ENCODE measurements at places on chromosomes 12 and 14. TPM values are rescaled to one million over a fixed set of nuclear protein-coding genes. Genes with fewer than 3 reads are reported as not detected.

RPS6KA5 gene
- 2.0 TPM for total RNA-seq

KLRG1 gene
- total RNA-seq = 1.0 TPM

G2E3 gene
- 14.7 TPM for total RNA-seq

WNT1 gene
- total RNA-seq = not detected

CCDC60 gene
- total RNA-seq = not detected

- peaks cover 4% of the 10 kb centered on the region for H3K4me1 ChIP-seq
- peak; percentile 41 for DNase-seq
- H3K4me3 ChIP-seq = no peak overlapping the region
- H3K36me3 ChIP-seq = peaks cover 12% of the 10 kb centered on the region
- H3K27ac ChIP-seq = no peak overlapping the region
- H3K27me3 ChIP-seq = peaks cover 17% of the 10 kb centered on the region
Measured at GRCh38 chr12:49098035-49098451, 3.4 kb upstream of the DHH start.

GRCh38 chr12:53472056-53472582, 20.2 kb downstream of the PCBP2 start:
- DNase-seq = no peak
- peaks cover 20% of the 10 kb centered on the region for H3K36me3 ChIP-seq
- H3K4me1 ChIP-seq = peaks cover 4% of the 10 kb centered on the region
- no peaks in the 10 kb centered on the region for H3K27me3 ChIP-seq
- no peak overlapping the region for H3K27ac ChIP-seq

DNA sequence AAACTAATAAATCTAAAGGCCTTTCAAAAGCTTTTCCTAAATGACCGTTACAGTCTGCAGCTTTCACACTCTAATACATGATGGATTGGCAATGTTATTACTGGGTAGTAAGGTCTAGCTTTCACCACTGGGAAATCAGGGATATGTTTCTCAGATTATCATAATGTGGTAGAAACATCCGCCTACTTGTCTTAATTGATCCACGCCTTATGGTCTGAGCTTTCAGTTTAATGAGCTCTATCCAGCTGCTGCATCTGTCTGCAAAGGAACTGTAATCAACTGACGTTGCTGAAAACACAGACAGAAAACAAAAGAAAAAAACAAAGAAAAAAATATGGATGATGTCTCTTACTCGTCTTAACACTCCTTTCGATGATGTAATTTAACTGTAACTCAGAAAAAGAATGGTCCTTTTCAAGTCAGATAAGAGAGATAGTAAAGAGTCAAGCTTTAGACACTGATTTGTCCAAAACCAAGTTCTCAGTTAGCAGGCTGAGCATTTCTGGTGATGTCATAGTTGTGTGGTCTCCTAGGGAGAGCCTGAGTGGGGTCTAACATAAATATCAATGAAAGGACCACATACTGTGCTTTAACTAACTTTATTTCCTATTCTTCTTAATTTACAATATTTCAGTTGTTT, 85.9 kb downstream of the C2CD5 start:
- no peaks in the 10 kb centered on the region for H3K4me1 ChIP-seq
- no peaks in the 10 kb centered on the region for H3K36me3 ChIP-seq
- DNase-seq = no peak
- H3K27me3 ChIP-seq = no peaks in the 10 kb centered on the region

DNA sequence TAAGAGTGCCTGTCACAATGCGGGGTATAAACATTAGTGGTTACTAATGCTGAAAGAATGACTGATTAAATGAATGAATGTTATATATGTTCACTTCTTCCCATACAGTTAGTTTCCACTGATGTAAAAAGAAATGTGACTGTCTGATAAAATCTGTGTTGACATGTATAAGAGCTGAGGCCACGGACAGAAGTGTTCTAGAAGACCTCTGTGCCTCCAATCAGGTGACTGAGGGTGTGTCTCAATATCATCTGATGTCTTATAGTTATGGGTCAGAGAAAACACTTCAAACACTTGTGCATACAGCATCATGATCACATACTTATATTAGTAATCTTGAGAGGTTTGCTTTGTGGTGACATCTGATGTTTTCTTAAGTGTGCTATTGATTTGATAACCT, 183.4 kb downstream of the TTC7B start:
- H3K27ac ChIP-seq = no peak overlapping the region
- no peaks in the 10 kb centered on the region for H3K27me3 ChIP-seq
- no peaks in the 10 kb centered on the region for H3K4me1 ChIP-seq
- H3K36me3 ChIP-seq = no peaks in the 10 kb centered on the region
- H3K4me3 ChIP-seq = no peak overlapping the region

DNA sequence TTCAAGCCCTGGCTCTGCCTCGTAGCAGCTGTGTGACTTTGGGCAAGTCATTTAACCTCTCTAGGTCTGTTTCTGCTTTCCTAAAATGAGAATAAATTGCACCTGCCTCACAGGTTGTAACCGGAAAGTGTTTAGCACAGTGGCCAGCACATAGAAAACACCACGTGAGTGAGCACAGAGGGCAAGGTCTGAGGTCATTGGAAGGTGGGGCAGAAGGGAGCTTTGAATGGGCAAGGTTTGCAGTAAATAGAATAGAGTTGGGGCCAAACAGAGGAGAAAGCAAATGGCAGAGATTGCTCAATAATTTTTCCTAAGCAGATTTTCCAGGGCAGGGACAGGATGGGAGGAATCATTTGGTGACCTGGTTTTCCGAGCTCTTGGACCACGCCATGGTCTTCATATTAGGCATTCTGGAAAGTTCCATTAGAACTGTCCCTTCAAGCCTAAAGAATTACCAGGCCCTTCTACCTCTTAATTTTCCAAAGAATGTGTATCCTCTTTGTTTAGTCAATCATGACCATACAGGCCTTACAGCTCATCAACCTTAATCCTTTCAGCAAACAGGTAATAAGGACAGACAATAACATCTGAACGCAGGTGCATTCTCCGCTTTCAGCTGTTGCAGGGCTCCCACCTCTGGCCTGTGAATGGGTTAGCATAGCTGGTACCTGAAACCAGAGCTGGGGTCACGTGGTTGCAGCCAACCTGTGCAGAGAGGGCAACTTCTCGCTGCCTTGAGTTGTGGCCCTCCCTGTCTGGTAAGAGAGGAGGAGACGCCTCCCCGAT, 53.8 kb downstream of the VWF start:
- H3K36me3 ChIP-seq = no peaks in the 10 kb centered on the region
- no peaks in the 10 kb centered on the region for H3K27me3 ChIP-seq
- H3K4me1 ChIP-seq = peaks cover 20% of the 10 kb centered on the region
- H3K4me3 ChIP-seq = no peak overlapping the region

GRCh38 chr12:62966990-62967506, 32.1 kb upstream of the PPM1H start:
- H3K27ac ChIP-seq = no peak overlapping the region
- H3K4me1 ChIP-seq = no peaks in the 10 kb centered on the region
- H3K36me3 ChIP-seq = no peaks in the 10 kb centered on the region
- no peaks in the 10 kb centered on the region for H3K27me3 ChIP-seq

- peak; percentile 68 for DNase-seq
- H3K4me1 ChIP-seq = peaks cover 12% of the 10 kb centered on the region
- H3K36me3 ChIP-seq = no peaks in the 10 kb centered on the region
Measured at GRCh38 chr12:47024463-47024862, 55.0 kb upstream of the PCED1B start.

GRCh38 chr14:94100847-94101246, 9.7 kb upstream of the IFI27 start:
- DNase-seq = peak; percentile 56
- peaks cover 7% of the 10 kb centered on the region for H3K4me1 ChIP-seq
- no peak overlapping the region for H3K27ac ChIP-seq

GRCh38 chr14:102518063-102518648, 8.6 kb upstream of the ANKRD9 start:
- H3K4me1 ChIP-seq = no peaks in the 10 kb centered on the region
- H3K36me3 ChIP-seq = no peaks in the 10 kb centered on the region
- H3K27me3 ChIP-seq = no peaks in the 10 kb centered on the region
- H3K4me3 ChIP-seq = no peak overlapping the region
- no peak overlapping the region for H3K27ac ChIP-seq
- DNase-seq = no peak

DNA sequence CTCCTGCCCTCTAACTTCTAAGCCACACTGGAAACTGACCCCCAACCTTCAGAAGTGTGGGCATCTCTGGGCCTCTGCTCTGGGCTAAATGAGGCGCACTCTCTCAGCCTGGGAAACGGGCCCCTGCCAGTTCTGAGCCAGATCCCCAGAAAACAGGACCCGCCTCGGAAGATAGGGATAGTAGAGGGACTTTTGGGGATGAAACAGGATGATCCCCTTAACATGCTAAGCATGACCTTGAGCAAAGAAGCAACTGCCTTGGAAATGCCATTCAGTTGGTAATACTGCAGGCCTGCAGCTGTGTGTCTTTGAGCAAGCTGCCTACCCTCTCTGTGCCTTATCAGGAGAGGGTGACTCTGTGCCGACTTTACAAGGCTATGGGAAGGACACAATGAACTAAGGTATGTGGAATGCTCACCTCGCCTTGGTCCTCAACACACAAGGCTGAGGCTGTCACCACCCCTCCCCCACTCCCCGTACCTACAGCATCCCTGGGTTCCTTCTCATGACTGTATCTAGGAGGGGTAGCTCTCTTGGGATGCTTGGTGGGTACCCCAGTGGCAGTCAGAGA, 54.0 kb downstream of the NCOR2 start:
- DNase-seq = peak; percentile 62
- H3K27me3 ChIP-seq = no peaks in the 10 kb centered on the region
- no peak overlapping the region for H3K4me3 ChIP-seq
- peak overlapping the region; percentile 74 for H3K27ac ChIP-seq
- H3K4me1 ChIP-seq = peaks cover 37% of the 10 kb centered on the region
- peaks cover 3% of the 10 kb centered on the region for H3K36me3 ChIP-seq

GRCh38 chr14:104400355-104400754, 179.2 kb upstream of the C14orf180 start:
- H3K4me1 ChIP-seq = no peaks in the 10 kb centered on the region
- H3K27me3 ChIP-seq = no peaks in the 10 kb centered on the region
- H3K27ac ChIP-seq = no peak overlapping the region
- no peaks in the 10 kb centered on the region for H3K36me3 ChIP-seq

GRCh38 chr12:114241973-114242434, 163.9 kb downstream of the TBX5 start:
- no peak overlapping the region for H3K4me3 ChIP-seq
- H3K36me3 ChIP-seq = no peaks in the 10 kb centered on the region
- no peaks in the 10 kb centered on the region for H3K4me1 ChIP-seq
- no peak overlapping the region for H3K27ac ChIP-seq
- no peak for DNase-seq

- no peak for DNase-seq
- no peak within 1 kb of the TSS for H3K4me3 ChIP-seq
- H3K4me1 ChIP-seq = no peaks in the 10 kb centered on the region
- no peak within 1 kb of the TSS for H3K27ac ChIP-seq
- H3K36me3 ChIP-seq = no peaks in the 10 kb centered on the region
- no peaks in the 10 kb centered on the region for H3K27me3 ChIP-seq
Measured at GRCh38 chr14:55440385-55440784, at the start of gene TBPL2. TSS of gene TBPL2 (minus strand) at chr14:55440616. CDS start at chr14:55440449, 167 bp downstream.

DNA sequence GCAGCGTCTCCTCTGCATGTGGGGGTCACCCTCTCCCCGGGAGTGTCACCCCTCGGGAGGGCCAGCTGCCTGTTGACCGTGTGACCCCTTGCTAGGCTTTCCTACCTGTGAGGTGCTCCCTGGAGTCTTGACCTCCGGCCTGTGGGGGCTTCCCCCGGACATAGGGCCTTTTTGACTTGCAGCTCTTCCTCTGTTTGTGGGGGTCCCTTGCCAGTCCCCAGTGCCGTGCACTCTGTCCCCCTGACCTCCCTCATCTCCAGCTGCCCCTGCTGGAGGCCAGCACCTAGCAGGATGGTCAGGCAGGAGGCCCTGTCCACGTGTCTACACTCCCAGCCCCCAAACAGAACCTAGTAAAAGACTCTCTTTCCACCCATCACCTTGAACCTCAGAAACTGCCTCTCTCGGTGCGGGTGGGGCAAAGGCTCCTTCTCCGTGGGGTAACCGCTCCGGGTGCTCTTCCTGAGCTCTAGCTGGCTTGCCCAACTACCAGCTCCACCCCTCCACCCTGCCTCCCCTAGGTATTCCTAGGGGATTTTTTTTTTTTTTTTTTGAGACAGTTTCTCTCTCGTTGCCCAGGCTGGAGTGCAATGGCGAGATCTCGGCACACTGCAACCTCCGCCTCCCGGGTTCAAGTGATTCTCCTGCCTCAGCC, 810 bp downstream of the AACS start:
- H3K4me1 ChIP-seq = peaks cover 6% of the 10 kb centered on the region
- peaks cover 2% of the 10 kb centered on the region for H3K27me3 ChIP-seq
- peaks cover 4% of the 10 kb centered on the region for H3K36me3 ChIP-seq

GRCh38 chr14:50892255-50892654, 20.4 kb downstream of the ABHD12B start:
- H3K36me3 ChIP-seq = no peaks in the 10 kb centered on the region
- H3K4me3 ChIP-seq = no peak overlapping the region
- no peak for DNase-seq
- H3K4me1 ChIP-seq = no peaks in the 10 kb centered on the region

DNA sequence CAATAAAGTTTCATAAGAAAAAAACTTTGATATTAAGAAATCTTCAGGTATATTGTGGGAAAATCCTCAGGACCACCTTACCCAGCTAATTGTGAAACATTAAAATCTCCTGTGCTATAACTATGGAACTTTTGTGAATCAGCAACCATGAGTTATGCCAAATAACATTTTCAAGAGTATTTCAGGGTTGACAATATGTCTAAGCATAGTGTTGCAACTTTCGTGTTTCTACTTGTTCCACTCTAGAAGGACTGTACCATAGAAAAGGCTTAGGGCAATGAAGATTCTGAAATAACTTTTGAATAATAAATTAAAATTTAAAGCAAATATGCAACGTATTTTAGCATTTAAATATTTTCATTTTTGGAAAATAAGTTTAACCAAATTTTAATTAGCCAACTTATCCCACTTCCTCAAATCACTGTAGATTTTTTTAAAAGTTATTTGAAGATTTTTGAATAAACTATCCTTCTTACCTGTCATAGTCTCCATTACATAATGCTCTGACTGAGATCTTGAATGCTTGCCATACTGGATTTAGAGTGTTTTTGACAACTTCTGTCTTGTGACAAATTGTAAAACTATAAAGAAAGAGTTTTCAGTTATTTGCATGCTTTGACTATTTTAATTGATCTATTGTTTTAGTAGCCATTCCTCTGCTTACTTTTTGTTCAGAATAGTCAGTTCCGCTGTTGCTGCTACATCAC, 143.6 kb downstream of the CPNE8 start:
- H3K27me3 ChIP-seq = no peaks in the 10 kb centered on the region
- DNase-seq = no peak
- no peak overlapping the region for H3K4me3 ChIP-seq
- no peaks in the 10 kb centered on the region for H3K36me3 ChIP-seq
- no peaks in the 10 kb centered on the region for H3K4me1 ChIP-seq

DNA sequence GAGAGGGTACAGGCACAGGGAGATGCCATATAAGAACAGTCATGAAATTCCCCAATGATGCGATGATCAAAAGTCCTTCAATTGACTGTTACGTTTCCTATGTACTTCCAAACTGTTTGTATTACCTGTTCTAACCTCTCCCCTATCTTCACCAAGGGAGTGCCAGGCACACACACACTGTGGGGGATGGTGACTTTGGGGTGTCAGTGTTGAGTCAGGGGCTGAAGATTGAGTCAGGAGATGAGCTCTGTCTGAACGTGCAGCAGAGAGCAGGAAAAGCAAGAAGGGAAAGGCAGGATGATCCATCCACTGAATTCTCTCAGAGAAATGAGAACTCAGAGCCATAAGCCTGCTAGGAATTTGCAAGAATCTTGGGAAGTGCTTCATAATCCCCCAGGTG, 153.4 kb downstream of the EFCAB11 start:
- no peaks in the 10 kb centered on the region for H3K36me3 ChIP-seq
- H3K27me3 ChIP-seq = no peaks in the 10 kb centered on the region
- H3K27ac ChIP-seq = no peak overlapping the region
- H3K4me3 ChIP-seq = no peak overlapping the region
- DNase-seq = no peak

Measured in fibroblast of lung (primary cell).